ENCODE measurements at places on chromosomes 6 and 20.
A peak's percentile ranks its signal among the peaks of the same experiment; 100 is the strongest.

DNA sequence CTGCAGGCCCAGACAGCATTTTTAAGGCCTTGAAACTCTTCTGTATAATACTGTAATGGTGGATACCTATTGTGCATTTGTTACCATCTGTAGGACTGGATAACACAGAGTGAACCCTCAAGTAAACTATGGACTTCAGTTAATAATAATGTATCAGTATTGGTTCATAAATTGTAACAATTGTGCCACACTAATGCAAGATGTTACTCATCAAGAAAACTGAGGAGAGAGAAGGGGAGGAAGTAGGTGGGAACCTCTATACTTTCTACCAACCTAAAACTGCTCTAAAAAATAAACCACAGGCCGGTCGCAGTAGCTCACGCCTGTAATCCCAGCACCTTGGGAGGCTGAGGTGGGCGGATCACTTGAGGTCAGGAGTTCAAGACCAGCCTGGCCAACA lies 10.8 kb downstream of the MAPK13 start:
- DNase-seq, result no peak

DNA sequence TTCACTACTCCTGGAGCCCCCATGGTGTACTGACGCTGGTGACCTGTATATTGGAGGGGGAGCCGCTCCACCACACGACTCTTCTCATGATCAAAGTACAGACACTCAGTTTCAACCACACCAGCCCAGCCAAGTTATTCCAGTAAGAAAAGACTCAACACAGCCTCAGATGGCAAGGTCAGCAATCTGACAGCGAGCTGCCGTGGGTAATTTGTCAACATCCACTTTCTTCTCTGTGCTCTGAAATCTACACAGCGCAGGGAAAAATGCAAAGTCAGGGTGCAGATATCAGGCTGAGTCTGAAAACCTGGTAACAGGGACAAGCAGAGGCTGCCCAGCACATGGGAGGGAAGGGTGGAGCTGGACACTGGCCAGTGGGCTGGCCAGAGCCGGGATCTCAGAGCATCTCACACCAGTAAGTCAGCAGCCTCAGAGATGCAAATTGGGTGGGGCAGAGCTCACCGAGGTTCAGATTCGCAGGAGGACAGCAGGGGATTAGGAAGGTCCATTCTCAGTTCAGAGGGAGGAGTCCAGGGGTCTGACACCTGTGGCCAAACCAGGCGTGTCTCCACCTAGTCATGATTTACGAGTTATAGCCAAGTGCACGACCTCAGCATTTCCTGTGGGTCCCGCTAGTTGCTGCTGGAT lies 44.5 kb upstream of the RPS6KA2 start:
- DNase-seq, result peak; percentile 43

DNA sequence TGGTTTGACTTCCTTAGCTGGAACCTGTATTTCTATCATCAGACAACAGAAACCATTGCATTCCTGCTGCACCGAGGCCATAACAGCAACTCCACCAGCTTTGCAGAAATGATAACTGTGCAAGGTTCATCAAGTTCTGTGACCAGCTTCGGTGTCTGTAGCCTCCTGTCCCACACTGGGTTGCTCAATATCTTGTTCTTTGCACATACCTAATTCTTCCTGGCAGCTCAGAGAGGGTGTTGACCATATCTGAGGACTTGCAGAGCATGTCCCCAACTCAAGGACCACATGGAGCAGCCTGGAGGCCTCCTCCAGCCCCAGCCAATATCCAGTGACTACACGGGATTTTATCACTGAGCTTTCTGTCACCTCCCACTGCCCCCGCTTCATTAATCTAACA lies 59.3 kb upstream of the SCAF8 start:
- DNase-seq, result no peak

DNA sequence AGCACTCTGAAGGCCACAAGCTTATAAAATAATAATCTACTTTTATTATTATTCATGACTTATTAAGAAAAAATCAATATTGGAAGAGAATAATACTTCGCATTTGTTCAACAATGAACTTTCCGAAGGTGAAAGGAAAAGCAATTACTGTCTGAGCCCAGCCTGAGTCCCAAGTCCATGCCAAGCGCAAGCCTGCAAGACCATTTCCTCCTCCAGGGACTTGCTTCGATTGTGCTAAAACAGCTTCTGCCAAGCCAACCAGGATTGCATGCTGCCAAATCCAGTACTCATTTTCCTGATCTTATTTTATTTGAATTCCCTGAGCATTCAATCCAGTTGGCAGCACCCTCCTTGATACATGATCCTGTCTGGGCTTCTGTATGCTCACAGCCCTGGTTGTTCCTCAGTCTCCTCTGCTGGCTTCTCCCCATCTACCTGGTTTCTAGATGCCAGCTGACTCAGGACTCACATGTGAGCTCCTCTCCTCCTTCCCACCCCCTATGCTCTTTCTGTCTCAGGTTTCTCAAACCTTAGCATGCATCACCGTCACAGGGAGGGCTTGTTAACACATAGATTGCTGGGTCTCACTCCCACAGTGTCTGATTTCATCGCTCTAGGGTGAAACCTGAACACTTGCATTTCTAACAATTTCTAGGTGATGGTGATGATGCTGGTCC lies 55.9 kb upstream of the PSMF1 start:
- no peak for DNase-seq

DNA sequence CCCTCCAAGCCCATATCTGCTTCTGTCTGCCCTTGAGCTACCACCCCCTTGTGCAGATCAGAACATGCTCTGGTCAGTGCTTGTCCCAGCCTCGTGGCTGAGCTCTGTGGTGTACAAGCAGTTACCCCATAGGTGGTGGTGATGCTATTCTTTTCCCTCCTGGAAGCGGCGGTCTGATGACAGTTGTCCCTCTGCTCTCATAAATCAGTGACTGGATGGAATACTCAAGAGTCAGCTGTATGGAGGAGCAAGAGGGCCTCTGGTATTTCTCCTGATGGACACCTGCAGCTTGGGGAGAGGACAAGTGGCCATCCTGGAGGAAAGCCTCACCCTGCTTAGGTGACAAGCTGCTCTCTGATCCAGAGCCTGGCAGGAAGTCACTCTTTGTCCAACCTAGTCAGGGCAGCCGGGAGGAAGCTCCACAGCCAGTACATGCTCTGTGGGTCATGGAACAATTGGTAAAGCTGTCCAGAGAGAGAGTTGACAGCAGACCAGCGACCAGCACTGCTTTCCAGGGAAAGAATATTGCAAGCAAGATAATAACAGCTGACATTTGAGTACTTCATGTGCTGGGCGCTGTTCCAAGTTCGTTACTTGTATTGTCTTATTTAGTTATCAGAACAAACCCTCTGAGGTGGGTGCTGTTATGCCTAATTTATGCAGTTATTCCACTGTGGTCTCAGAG lies 47.1 kb downstream of the SCAND1 start:
- no peak for DNase-seq
